Vagina (tissue), 2 donors: ENCODE measurements at places on chromosomes 12 and 14. TPM values are rescaled to one million over a fixed set of nuclear protein-coding genes. Genes with fewer than 3 reads are reported as not detected.
A peak's percentile ranks its signal among the peaks of the same experiment; 100 is the strongest.

TAS2R8 gene
- total RNA-seq = 0.98 TPM

PRPF39 gene
- total RNA-seq = 29.7 TPM

GRCh38 chr14:26606729-26607312, 9.0 kb upstream of the NOVA1 start:
- DNase-seq = no peak
- no peak overlapping the region for H3K27ac ChIP-seq
- no peaks in the 10 kb centered on the region for H3K4me1 ChIP-seq
- H3K36me3 ChIP-seq = no peaks in the 10 kb centered on the region
- no peaks in the 10 kb centered on the region for H3K27me3 ChIP-seq

DNA sequence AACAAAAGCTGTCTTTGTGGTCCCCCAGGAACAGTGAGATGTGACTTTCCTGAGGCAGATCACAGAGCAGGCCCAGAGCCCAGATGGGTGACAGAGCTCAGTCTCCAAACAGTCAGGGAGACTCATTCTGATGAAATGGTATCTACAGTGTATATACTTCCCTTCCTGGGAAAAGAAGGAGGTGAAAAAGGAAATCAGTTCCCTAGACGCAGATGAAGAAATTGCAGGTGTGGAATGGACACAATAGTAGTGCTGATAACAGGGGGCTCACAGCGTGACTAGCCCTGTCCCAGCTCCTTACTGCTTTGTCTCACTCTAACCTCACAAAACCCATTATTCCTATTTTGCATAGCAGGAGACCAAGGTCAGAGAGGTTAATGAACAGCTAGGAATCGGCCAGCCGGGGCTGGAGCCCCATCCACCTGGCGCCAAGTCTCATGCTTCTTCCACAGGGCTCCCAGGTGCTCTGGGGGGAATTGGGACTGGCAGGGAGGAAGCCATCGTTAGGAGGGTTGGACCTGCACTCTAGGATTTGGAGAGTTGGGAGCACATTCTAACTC, 11.9 kb downstream of the KCNH3 start:
- H3K4me3 ChIP-seq = no peak overlapping the region
- no peak overlapping the region for H3K27ac ChIP-seq
- no peak for DNase-seq
- no peaks in the 10 kb centered on the region for H3K27me3 ChIP-seq
- no peaks in the 10 kb centered on the region for H3K36me3 ChIP-seq

DNA sequence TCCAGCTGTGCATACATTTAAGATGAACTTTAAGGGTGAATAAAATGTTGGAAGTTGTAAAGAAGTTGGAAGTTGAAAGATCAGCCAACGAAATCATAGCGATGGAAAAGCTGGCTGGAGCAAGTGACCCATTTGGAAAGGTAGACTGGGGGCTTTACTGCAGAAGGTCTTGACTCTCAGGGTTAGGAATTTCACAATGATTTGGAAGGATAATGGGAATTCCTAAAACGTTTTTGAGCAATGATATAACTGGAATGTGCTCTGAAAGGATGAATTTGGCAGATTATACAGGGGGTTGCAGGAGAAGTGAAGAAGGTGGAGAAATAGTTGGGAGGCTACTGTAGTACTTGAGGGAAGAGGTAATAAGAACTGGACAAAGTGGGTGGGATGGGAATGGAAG, 27.4 kb downstream of the EMP1 start:
- DNase-seq = no peak
- no peaks in the 10 kb centered on the region for H3K36me3 ChIP-seq
- H3K4me3 ChIP-seq = no peak overlapping the region

DNA sequence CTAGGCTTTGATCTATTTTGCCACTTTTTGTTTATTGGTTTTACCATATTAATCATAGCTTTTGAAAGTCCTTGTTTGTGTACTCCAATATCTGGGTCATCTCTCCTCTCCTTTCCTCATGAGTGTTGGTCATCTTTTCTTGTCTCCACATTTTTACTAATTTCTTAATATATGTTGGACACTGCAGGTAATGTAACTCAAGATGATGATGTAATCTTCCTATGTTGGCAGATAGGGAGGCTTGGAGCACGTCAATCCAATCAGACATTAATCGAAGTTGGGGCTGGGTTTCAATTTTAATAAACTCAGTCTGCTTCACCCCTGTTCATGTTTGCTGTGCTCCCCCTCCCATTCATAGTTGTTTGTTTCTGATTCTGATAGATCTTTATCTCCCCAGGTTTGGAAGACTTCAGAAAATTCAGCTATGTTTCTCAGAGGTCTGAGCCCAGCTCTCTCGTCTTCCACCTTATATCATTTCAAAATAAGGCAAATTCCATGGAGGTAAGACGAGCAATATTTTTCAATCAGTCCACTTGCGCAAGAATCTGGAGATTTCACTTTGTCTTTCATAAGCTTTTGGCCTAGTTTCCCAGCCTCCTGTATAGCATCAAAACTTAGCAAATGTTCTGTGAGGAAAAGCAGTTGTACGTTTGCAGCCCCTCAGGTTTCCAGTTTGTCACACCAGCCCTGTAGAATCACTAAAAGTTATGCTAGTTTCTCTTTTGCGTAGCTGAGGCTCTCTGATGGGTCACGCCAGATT, 504.1 kb downstream of the TMTC2 start:
- H3K4me1 ChIP-seq = no peaks in the 10 kb centered on the region
- no peak overlapping the region for H3K27ac ChIP-seq
- H3K36me3 ChIP-seq = no peaks in the 10 kb centered on the region
- no peaks in the 10 kb centered on the region for H3K27me3 ChIP-seq
- no peak for DNase-seq

DNA sequence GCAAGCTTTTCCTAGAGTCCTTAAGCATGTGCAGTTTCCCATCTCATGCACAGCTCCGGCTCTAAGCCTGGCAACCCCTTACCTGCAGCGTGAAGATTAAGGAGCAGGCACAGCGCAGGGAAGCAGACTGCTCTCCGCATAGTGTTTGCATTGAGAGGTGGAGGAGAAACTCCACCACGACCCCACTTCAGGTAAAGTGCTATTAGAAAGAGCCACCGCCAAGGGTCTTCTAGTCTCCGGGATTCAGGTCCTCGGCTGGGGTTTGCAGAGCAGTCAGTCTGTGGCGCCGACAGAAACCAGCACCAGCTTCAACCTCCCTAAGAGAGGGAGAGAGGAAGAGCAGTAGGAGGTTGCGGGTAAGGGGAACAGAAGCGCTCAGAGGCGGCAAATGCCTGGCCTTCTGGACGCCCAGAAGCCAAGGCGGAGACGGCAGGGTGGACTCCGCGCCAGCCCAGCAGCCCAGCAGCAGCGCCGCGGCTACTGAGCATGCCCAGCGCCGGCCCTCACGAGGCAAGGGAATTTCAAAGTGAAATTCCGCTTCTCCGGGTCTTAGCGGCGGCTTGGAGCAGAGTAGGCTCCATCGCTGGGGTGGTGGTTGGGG, at the start of gene PTPRR:
Gene PTPRR (minus strand): TSS at position 488 of the 601 bp plus-strand sequence. CDS start 348 bp downstream, at position 140.
- H3K27me3 ChIP-seq = no peaks in the 10 kb centered on the region
- H3K36me3 ChIP-seq = no peaks in the 10 kb centered on the region
- H3K4me3 ChIP-seq = no peak within 1 kb of the TSS
- peaks cover 11% of the 10 kb centered on the region for H3K4me1 ChIP-seq
- H3K27ac ChIP-seq = no peak within 1 kb of the TSS

GRCh38 chr14:52363961-52364360, 49.8 kb downstream of the PTGER2 start:
- peak overlapping the region; percentile 42 for H3K27ac ChIP-seq
- no peak overlapping the region for H3K4me3 ChIP-seq
- H3K4me1 ChIP-seq = peaks cover 19% of the 10 kb centered on the region
- no peaks in the 10 kb centered on the region for H3K27me3 ChIP-seq
- H3K36me3 ChIP-seq = no peaks in the 10 kb centered on the region

DNA sequence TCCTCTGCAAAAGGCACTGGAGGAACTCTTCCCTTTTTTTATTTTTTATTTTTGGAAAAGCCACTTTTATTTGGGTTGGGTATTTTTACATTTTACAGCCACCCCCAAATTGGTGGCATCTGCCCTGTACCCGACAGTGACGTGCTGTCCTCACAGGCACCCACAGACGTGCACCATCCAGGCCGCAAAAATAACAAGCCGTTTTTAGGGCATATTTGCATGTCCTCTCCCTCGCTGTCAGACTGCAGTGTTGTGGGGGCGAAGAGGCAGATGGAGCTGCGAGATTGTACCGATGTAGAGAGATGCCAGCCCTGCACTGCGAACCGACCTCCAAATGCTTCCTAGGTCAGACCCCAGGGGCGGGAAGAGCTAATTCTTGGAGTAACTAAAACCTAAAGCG, 12.2 kb downstream of the JDP2 start:
- no peak for DNase-seq
- H3K4me1 ChIP-seq = peaks cover 56% of the 10 kb centered on the region
- H3K27me3 ChIP-seq = no peaks in the 10 kb centered on the region
- H3K36me3 ChIP-seq = no peaks in the 10 kb centered on the region

DNA sequence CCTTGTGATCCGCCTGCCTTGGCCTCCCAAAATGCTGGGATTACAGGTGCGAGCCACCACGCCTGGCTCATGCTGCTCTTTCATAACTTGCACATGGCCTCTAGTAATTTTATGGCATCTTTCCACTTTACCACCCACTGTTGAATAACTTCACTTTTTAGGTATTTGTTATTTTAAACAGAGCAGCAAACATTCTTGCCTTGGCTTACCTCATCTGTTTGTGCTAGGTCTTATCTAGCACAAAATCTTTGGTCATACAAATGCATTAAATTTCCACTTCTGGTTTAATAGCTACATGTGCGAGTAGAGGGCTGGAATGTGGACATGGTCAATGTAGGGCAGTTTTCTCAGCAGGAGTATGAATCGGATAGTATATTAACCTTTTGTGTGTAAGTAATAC, 38.8 kb upstream of the ATF7IP start:
- no peaks in the 10 kb centered on the region for H3K27me3 ChIP-seq
- H3K36me3 ChIP-seq = no peaks in the 10 kb centered on the region
- no peak overlapping the region for H3K4me3 ChIP-seq
- H3K27ac ChIP-seq = no peak overlapping the region

DNA sequence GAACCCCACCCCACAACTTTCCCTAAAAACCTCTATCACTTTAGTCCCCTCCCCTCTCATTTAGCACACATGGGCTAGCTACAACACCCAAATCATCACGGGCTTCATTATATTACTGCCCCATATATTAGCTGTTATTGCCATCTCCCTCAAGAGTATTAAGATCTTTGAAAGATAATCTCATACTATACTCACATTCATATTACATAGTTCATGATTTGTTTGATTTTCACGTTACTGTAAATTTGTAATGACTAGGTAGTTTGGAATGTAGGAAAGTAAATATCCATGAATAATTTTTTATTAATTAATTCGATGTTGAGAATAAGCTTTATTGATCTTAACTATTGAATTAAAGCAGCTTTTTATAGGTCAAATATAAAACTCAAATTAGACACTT, 7.9 kb downstream of the DICER1 start:
- peaks cover 83% of the 10 kb centered on the region for H3K4me1 ChIP-seq
- H3K4me3 ChIP-seq = no peak overlapping the region
- H3K27ac ChIP-seq = no peak overlapping the region
- no peaks in the 10 kb centered on the region for H3K36me3 ChIP-seq
- no peaks in the 10 kb centered on the region for H3K27me3 ChIP-seq

GRCh38 chr12:103301642-103302591, 193.9 kb downstream of the C12orf42 start:
- H3K4me1 ChIP-seq = no peaks in the 10 kb centered on the region
- no peak overlapping the region for H3K4me3 ChIP-seq
- H3K27ac ChIP-seq = no peak overlapping the region

DNA sequence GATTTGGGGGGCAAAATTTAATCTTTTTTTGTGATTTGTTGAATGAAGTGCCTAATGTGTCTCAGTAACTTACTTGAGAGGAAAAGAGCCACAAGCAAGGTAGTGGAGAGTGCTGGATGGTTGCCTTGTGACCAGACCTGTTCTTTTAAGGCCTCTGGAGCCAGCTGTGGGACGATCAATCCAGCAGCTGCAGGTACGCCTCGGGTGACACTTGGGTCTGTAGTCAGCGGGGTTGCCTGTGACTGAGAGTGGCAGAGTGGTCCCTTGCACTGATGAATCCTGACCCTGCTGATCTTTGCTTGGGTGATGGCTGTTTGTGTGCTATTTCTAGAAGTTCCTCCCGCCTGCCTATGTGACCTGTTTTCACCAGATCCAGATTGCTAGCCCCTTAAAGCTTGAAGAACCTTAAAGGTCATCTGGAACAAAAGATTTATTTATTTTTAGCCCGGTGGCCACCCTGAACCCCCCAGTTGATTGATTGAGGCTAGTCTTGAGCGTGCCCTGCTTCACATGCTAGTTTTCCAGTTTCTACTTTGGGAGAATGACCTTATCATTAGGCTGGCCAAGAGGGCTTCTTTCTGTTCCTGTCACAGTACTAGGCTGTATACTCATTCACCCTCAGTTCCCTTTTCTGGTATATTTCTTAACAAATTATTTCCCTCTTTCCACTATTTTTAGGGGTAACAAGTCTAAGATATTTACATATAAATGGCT, 23.2 kb downstream of the PRKCH start:
- H3K27me3 ChIP-seq = no peaks in the 10 kb centered on the region
- H3K4me1 ChIP-seq = peaks cover 71% of the 10 kb centered on the region
- DNase-seq = no peak
- H3K36me3 ChIP-seq = no peaks in the 10 kb centered on the region
- peak overlapping the region; percentile 62 for H3K27ac ChIP-seq

DNA sequence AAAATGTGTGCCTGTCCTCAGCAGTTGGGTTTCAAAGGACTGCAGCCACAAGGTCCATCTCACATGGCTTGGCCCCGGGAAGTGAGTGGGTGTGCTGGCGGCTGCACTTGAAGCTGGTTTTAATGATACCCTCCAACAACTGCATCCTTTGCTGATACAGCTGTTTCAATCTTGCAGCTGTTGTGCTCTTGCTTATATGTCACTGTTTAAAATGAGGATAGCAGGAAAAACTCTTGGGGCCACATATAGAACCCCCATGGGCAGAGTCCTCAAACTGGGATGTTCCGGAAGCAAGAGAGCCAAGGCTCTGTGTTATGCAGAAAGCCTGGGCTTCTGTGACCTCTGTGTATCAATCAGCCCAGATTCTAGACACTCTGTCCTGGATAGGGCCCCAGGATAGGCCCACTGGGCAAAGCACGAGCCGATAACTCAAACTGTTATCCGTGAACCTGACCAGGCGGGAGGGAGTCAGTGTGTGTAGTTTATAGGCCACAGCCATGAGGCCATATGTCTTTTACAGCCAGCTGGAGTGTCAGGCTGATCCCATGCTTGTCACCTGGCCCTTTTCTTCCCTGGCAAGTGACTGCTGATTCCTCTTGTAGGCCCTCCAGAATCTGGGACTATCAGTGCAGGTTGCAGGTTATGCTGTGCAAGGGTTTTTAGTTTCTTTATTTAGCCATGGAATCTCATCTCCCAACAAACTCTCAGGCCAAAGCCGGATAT, 74.3 kb downstream of the SSPN start:
- H3K27me3 ChIP-seq = no peaks in the 10 kb centered on the region
- no peaks in the 10 kb centered on the region for H3K36me3 ChIP-seq
- H3K4me1 ChIP-seq = peaks cover 58% of the 10 kb centered on the region

GRCh38 chr12:55908726-55909512, 18.8 kb downstream of the PYM1 start:
- no peaks in the 10 kb centered on the region for H3K27me3 ChIP-seq
- no peak overlapping the region for H3K4me3 ChIP-seq
- no peaks in the 10 kb centered on the region for H3K36me3 ChIP-seq
- H3K27ac ChIP-seq = no peak overlapping the region
- H3K4me1 ChIP-seq = no peaks in the 10 kb centered on the region
- no peak for DNase-seq
